ENCODE measurements at places on chromosomes 2 and 18.

- no peak for DNase-seq
Measured at GRCh38 chr18:24514439-24514838, 54.0 kb downstream of the HRH4 start.

- DNase-seq = no peak
Measured at GRCh38 chr2:219344751-219345430, 12.3 kb upstream of the RESP18 start.

DNA sequence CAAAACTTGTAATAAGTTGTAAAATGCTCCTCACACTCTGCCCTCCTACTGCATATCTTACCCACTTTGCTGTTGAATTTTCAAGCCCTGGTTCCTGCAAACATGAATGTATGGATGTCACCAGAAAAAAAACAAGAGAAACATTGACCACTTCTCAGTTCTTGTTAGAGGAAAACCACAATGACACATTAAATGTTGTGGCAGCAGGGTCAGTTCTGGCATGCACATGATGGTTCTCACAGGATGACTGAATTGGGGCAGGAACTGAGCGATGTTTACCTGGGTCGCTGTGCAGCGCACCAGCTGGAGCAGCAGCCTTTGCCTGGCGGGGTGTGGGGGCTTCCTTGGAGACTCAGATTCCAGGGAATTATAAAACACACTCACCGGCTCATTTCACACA is 14.0 kb upstream of the PRKCE start:
- DNase-seq = no peak

- no peak for DNase-seq
Measured at GRCh38 chr2:144479138-144479537, 40.8 kb downstream of the ZEB2 start.

DNA sequence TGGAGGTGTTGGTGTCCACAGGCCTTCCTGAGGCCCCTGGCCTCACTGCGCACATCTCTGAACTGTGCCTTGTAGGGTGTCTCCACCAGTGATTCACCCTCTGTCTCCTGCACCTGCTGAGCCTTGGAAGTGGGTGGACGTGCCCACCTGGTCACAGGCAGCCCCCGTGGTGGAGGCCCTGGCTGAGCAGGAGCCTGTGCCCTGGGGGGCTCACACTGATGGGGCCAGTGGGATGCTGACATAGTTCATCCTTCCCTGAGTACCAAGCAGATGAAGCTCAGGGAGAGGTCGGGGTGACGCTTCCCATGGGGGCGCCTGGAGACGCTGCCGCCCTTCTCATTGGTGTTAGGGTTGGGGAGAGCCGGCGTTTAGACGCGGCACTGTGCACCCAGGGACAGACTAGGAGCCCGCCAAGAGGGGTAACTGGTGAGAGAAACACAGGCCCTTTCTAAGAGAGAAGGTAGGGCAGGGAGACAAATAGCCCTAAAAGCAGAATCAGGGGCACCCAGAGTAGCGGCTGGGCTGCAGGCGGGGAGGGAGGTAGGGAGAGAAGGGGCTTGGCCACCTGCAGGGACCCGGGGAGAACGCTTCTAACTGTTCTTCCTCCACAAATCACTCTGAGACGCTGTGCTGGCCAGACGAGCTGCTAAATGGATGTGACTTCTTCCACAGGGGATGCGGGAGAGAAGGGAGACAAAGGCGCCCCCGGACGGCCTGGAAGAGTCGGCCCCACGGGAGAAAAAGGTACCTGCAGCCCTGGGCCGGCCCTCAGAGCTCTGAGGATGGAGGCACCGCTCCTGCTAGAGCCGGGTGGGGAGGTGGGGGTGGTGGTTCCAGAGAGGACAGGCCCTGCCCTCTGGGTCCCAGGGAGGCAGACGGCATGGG is 18.0 kb downstream of the COLEC11 start:
- DNase-seq = no peak

DNA sequence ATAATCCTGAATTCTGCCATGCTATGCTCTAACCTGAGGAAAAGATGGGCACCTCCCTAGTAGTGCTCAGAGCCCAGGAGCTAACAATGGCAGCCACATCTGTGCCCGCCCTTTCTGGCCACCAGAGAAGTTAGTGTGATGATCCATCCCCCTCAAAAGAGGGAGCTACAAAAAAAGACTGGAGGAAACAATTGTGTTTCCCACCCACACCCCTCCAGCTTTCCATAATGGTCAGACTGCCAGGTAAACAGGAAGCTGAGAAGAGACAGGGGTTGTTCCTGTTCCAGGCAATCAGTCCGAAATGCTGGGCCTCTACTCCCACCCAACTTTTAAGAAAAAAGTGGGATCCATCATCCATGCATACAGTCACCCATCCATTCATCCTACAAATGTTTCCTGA is 3.2 kb downstream of the TBC1D8 start:
- no peak for DNase-seq

DNA sequence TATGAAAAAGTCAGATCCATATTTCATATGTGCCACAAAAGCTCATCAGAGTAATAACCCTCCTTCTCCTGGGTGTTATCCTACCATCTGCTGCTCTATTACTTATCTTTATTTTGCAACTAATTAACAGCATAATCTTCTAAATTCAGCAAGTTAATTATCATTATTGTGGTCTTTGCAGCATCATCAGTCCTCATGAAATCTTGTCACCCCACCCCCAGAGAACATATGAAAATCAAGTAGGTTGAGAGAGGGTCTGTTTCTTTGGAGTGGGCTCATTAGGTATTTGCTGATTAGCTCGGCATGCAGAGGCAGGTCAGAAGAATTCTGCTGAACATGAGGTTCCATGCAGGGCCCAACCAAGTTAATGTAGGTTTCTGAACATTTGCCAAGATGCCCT is 64.8 kb downstream of the ATF2 start:
- no peak for DNase-seq

DNA sequence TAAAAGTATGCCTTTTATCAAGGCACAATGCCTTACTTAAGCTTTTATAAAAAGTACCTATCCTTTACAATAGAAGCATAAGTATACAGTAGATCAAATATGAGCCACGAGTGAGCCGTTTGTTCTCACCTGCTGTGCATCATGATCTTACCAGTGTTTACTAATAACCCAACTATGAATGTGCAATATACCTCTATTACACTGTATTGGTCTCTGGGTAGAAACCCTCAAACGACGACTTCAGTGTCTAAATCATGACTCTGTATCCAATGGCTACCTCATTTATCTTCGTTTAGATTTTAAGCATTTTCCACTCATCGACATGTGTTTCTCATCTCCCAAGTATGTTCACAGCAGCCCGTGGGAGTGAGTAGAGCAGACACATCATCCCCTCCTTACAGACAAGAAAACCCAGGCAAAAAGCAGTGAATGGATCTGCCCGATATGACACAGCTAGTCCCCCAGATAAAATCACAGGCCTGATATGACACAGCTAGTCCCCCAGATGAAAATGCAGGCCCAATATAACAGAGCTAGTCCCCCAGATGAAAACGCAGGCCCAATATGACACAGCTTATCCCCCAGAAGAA is 279.8 kb downstream of the TNS1 start:
- DNase-seq = no peak

- DNase-seq = no peak
Measured at GRCh38 chr2:65142515-65142914, 12.6 kb upstream of the RAB1A start.

- no peak for DNase-seq
Measured at GRCh38 chr2:131085646-131086045, 7.6 kb downstream of the FAM168B start.

DNA sequence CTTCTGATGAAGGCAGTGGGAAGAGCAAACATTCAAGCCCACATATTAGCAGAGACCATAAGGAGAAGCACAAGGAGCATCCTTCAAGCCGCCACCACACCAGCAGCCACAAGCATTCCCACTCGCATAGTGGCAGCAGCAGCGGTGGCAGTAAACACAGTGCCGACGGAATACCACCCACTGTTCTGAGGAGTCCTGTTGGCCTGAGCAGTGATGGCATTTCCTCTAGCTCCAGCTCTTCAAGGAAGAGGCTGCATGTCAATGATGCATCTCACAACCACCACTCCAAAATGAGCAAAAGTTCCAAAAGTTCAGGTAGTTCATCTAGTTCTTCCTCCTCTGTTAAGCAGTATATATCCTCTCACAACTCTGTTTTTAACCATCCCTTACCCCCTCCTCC is 35.4 kb downstream of the CCNT2 start:
- DNase-seq = no peak

DNA sequence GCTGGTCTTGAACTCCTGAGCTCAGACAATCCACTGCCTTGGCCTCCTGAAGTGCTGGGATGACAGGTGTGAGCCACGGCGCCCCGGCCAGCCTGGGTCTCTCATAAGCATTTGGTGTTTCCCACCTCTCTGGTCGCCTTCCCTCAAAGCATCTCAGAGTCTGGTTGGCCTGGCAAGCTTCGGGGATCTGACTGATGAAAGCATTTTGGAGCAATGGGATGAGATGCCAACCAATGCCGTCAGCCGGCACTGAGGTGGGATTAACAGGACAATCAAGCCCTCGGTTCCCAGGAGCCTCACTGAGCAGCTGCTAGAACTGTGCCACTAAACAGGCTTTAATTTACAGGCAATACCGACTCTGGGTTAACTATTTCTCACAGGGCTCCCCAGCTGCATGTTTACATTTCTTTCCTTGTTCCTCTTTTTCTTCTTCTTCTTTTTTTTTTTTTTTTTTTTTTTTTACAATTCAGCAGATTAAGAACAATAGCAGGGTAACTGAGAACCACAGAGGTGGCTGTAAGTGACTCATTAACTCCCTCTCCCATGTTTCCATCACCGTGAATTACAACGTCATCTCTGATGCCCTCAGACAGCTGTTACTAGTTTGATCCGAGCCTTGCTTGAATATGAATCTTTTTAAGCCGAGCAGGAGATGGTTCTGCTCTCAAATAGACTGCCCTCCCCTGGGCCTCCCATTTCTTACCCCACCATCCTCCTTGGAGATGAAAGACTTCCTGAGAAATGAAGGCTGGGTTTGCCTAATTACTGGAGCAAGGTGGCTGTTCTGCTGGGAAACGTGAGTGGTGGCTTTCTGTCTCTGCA is 37.9 kb downstream of the ODC1 start:
- no peak for DNase-seq

GRCh38 chr2:40098786-40099470 is 319.9 kb upstream of the THUMPD2 start:
- DNase-seq = no peak

DNA sequence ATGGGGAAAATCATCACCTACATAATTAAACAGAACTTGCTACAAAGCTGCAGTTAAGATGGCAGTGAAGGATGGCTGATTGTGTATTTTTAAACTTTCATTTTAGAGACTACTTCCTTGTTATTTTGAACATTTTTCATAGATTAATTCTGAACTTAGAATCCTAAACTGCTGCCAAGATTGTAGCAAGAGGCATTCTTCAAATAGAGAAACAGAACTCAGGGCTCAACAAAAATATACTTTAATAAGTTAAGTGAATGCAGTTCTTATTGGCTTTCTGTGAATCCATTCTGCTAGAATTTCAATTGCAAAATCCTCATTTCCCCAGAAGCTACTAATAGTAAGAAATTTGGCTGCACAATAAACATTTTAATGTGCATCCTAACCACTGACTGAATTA is 160.3 kb downstream of the L3MBTL4 start:
- DNase-seq = no peak

GRCh38 chr2:151523850-151524249 is 114.1 kb downstream of the RIF1 start:
- no peak for DNase-seq

GRCh38 chr18:56200381-56200911 is 437.9 kb downstream of the TXNL1 start:
- DNase-seq = no peak

GRCh38 chr2:178874529-178875240 is 67.5 kb upstream of the TTN start:
- no peak for DNase-seq

- peak; percentile 65 for DNase-seq
Measured at GRCh38 chr2:207041786-207042554, 102.7 kb downstream of the CPO start.

DNA sequence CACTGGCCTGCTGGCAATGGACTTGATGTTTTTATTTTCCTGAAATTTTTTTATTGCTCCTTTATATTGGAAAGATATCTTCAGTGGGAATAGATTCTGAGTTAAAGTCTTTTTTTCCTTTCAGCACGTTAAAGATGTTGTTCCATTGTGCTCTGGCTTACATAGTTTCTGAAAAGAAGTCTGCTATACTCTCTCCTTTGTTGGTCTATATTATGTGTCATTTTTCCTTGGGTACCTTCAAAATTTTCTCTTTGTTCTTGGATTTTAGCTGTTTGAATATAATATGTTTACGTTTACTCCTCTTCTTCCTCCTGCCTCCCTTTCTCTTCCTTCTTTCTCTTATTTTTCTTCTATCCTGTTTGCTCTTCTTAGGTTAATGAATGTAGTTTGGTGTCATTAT is 105.5 kb downstream of the CAPN13 start:
- no peak for DNase-seq

DNA sequence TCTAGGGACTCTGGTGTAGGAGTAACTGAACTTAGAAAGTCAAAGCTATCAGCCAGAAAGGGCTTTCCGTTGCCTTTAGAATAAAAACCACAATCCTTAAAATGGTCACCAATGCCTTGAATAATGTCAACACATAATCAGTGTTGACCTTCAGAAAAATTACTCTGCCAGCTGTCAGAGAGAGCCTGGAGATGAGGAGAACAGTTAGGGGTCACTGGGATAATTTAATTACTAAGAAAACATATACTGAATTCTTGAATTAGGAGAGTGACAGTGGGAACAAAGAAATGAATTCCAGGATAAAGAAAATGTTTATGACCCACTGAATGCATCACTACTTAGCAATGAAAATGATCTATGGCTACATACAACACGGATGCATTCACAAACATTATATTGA is 23.4 kb upstream of the UGP2 start:
- DNase-seq = no peak

DNA sequence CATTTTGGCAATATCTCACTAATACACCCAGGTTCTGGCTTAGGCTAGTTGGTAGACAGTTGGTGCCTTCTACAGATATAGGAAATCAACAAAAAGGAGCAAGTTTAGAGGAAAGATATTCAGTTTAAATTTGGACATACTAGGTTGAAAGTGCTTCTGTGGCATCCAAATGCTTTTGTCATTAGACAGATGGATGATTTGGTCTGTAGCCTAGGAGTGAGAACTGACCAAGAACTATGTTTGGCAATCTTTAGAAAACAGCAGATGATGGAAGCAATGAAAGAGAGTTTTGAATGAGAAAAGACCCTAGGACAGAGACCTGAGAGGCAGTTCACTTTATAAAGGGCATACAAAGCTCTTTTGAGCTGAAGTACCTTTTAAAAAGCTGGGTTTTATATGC is 201.3 kb upstream of the FSHR start:
- DNase-seq = no peak

DNA sequence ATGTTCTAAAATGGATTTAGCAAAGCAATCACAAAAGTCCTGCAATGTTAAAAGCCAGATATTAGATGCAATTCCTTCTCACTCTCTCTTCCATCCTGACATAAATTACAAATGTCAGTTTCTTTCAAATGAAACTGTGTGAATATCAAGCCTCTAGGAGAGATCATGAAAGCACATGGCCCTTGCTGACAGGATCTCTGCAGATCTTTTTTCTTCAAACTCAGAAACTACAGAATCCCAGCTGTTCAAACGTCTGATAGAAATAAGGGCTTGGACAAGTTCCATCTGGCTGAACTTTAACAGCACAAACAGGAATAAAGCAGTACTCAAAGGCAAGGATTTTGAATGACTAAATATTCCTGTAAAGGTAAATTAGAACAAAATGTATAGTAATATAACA is 47.6 kb downstream of the PDE1A start:
- DNase-seq = no peak

Measured in NCI-H2081 treated with DMSO at 0.1 percent for 48 hours (cell line).